IPS-NIHi11 (cell line): ENCODE measurements at places on chromosomes 2 and 18.

DNA sequence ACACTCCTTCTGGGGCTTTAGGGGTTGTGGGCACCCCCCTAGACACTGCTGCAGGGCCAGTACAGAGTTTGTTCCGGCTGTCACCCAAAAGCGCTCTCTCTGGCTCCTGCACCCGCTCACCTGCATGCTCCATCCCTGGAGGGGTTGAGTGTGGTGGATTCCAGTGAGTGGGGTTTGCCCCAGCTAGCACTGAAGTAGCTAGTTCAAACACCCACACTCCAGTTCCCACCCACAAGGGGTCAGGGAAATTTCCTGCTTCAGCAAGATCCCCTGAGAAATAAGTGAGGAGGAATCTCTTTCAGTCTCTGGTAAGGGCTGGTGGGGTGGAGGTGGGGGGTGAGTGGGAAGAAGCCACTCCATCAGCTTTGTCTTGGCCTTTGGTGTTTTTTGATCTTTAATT, 73.6 kb downstream of the TMEM17 start:
- DNase-seq: no peak

- DNase-seq: no peak
These were observed 1.6 kb upstream of the EPC2 start for GRCh38 chr2:148642891-148643416.

DNA sequence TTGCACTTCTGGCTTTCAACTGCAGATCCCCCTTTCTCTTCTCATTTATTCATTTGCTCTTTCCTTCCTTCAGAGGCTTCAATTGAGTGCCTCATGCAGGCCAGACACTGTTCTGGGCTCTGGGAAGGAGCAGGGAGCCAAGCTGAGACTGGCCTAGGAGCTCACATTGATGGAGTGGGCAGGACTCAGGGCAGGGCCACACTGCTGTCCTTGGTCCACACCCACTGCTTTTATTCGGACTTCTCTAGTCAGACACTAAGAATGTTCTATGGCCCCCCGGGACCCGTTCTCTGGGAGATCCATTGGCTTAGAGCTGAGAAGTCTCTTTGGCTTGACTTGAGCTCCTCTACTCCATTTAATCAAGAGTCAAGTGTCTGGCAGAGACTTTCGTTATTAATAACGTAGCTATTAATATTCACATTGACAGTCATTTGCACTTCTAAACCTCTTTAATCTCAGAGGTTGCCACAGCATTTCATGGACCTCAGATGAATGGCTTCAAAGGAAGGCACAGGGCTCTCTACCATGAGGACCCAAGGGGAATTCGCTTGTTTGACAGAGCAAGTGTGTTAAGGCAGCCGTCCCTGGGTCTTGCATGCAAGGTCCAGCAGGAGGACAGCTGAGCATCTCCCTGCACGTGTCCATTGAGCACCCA, 20.1 kb downstream of the SH3RF3 start:
- no peak for DNase-seq

DNA sequence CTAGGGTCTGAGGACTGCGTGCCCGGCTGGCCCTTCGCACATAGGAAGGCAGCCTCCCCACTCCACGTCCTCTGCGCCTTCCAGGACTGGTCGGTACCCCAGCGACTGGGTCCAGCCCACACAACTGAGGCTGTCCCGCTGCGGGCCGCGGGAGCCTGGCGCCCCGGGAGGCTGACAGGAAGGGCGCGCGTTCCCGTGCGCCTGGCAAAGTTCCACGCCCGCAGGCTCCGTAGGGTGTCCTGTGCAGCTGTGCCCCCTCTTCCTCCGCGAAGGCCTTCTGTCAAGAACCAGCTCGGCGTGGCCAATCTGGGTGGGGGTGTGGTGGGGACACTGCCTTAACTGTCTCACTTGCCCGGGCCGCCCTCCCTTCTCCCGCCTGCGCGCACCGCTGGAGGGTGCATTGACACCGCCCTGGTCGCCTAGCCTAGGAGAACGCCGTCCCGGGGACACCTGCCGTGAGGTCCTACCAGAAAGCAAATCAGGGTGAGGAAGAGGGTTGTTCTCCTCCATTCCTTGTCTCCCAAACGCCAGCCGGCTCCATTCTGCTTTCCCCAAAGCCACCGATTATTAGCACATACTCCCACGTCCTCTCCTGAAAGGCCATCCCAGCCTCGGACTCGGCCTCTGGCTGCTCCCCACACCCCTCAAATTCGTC, 618 bp upstream of the LYPD1 start:
- peak; percentile 22 for DNase-seq

GRCh38 chr18:7633171-7633570, 66.1 kb downstream of the PTPRM start:
- no peak for DNase-seq

GRCh38 chr2:75389271-75389670, 171.5 kb downstream of the EVA1A start:
- DNase-seq: no peak

- DNase-seq: no peak
These were observed 314.9 kb downstream of the AFF3 start for GRCh38 chr2:99827296-99827999.

- DNase-seq: no peak
These were observed 49.2 kb downstream of the PLB1 start for GRCh38 chr2:28544922-28545589.

DNA sequence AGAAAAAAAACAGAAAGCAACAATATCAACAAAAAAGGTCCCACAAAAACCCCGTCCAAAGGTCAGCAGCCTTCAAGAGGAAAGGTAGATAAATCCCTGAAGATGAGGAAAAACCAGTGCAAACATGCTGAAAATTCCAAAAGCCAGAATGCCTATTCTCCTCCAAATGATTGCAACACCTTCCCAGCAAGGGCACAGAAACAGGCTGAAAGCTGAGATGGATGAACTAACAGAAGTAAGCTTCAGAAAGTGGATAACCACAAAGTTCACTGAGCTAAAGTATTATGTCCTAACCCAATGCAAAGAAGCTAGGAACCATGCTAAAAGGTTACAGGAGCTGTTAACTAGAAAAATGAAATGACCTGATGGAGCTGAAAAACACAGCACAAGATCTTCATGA, 226.4 kb upstream of the DSEL start:
- DNase-seq: no peak

- no peak for DNase-seq
These were observed at the start of gene LYG2 for GRCh38 chr2:99255491-99256318. Gene LYG2, minus strand, starts transcription at chr2:99255666. Its CDS starts 1,406 bp downstream, at chr2:99254260.

GRCh38 chr2:240247241-240247867, 106.9 kb upstream of the OTOS start:
- DNase-seq: no peak

- DNase-seq: no peak
These were observed 118.8 kb upstream of the STK17B start for GRCh38 chr2:196290136-196290535.

GRCh38 chr2:11656671-11657101, 13.3 kb downstream of the NTSR2 start:
- DNase-seq: no peak

DNA sequence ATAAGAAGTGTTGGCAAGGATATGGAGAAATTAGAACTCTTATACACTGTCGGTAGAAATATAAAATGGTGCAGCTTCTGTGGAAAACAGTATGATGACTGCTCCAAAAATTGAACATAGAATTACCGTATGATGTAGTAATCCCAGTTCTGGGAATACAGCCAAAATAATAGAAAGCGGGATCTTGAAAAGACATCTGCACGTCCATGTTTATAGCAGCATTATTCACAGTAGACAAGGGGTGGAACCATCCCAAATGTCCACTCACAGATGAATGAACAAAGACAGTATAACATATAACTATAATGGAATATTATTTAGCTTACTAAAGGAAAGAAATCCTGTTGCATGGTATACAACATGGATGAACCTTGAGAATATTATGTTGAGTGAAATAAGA, 257.7 kb downstream of the TDRD15 start:
- no peak for DNase-seq

GRCh38 chr2:223122781-223123180, 70.8 kb downstream of the KCNE4 start:
- DNase-seq: no peak

DNA sequence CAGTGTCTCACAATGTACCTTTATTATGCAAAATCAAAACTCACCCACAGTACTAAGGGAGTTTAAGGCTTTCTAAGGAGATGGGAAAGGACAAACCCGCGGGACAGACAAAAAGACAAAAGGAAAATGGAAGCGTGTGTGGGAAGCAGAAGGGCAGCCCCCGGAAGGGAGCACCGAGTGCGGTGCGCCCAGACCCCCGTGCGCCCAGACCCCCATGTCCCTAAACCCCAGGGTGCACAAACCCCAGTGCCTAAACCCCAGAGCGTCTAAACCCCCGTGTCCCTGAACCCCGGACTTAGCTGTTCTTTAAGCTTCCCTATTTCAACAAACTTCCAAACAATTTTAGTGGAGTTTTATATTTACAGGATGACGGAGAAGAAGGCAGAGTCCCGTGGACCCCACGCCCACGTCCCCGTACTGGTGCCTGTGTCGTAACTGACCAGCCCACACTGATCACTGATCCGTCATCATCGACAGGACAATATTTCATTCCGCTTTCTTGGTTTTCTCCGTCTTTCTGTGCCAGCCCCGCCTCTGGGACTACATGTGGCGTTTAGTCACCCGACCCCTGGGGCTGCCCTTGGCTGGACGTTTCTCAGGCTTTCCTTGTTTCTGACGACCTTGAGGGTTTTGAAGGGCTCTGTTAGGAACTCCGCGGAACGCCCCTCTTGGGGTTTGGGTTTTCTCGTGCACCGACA, 76.9 kb downstream of the RTP5 start:
- no peak for DNase-seq

- DNase-seq: no peak
These were observed 337.6 kb downstream of the KIAA1328 start for GRCh38 chr18:37166491-37166890.

DNA sequence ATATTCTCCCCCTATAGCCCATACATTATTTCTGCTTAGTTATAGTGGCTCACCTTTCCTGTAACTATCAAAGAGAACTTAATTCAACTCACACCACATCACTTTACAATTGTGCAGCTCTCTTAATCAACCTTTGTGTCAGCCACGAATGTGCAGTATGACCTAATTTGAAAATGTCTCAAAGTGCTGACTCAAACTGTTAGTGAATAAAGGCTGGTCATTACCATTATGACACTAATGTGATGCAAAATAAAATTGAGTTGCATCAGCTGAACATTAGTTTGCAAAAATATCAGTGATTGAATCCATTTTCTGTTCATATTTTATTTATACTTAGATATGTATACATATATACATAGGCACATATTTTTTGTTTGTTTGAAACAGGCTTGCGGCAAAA, 251.8 kb downstream of the MEIS1 start:
- no peak for DNase-seq

DNA sequence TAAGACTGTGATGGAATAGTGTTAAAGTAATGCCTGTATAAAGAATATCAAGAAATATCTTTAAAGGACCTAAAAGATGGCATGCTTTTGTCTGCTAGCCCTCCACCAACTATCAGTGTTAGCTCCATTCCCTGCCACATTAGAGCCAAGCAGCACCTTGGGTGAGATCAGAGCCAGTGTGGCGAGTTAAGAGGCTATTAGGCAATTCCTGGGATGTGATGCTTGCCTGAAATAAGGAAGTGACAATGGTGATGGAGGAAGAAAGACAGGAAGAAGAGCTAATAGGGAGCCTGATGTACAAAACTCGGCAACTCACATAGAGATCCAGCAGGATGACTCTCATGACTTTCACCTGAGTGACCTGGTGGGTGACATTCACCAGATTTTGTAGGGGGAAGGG, 143.5 kb downstream of the ZEB2 start:
- no peak for DNase-seq

GRCh38 chr2:120660056-120660694, 75.5 kb upstream of the GLI2 start:
- DNase-seq: no peak

DNA sequence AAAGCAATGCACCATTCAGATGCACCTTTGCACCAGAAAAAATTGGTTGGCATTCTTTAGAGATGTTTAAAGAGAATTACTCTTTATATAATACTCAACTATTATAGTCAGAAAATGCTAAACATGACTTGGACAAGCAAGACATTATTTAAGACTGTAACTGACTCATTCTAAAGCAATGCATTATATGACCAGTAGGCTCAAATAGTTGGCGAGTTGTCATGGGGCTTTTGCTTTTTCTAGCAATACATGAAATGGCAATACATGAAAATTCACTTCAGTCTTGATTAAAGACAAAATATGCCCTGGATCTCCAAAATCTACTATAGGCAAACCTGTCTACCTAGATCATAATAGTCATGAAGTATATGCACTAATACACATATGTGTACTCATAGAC, 216.9 kb upstream of the VWC2L start:
- no peak for DNase-seq

- no peak for DNase-seq
These were observed 76.8 kb downstream of the DYSF start for GRCh38 chr2:71530211-71530610.

- DNase-seq: no peak
These were observed 211.0 kb downstream of the TGIF1 start for GRCh38 chr18:3660739-3661515.

GRCh38 chr2:209236377-209236776, 187.5 kb upstream of the MAP2 start:
- peak; percentile 40 for DNase-seq

DNA sequence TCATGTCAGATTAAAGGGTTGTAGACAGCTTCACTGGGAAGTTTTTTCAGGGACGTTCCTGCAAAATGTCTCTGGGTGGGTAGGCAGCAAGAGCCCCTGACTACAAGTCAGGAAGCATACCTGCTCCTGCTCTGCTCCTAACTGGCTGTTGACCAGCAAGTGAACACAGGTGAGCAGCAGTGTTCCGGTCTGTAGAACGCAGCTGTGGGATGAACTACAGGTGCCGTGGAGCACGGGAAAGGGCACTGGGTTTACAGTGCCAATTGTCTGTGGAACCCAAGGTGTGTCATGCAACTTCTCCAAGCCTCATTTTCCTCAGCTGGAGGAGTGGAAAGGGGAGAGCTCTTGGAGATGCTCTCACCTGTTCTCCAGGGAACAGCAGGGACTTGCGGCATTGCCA, 6.6 kb downstream of the ASB18 start:
- no peak for DNase-seq

DNA sequence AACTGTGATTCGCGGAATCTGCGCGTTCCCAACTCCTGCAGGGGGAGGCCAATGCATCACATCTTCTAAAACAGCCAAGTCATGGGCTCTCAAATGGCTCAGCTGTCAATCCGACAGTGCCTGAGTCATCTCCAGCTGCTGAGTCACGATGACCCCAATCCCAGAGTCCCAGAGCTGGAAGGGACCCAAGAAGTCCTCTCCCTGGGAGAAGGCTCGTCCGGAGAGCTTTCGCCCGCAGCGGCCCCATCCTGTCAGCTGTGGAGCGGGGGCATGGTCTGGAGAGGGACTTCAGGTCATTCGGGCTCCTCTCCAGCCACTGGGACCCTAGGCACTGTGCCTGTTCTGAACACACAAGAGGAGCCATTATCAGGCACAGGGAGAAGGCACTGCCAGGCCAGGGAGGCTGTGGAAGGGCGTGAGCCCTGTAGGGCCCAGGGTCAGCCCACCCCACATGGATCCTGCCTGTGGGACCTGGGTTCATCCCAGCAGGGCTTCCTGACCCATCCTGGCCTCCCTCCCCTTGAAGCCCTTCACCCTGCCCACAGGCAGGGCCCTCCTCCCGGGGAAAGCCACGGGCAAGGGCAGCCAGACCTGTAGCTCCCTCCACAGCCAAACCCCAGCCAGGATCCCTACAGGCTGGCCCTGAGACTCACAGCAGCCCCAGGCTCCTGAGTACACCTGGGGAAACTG, 47.6 kb upstream of the GPC1 start:
- no peak for DNase-seq
